Activated CD4-positive, alpha-beta T cell treated with anti-CD3 and anti-CD28 coated beads, Interleukin-2, Interleukin-6, amounts not matched to agents 100 ng/mL and 50 ng/mL, durations not matched to agents 16 hours and 8 hours (primary cell): ENCODE measurements at places on chromosomes 5 and 9.

GRCh38 chr5:35828082-35828598 lies 28.6 kb upstream of the IL7R start:
- peak; percentile 52 for DNase-seq

DNA sequence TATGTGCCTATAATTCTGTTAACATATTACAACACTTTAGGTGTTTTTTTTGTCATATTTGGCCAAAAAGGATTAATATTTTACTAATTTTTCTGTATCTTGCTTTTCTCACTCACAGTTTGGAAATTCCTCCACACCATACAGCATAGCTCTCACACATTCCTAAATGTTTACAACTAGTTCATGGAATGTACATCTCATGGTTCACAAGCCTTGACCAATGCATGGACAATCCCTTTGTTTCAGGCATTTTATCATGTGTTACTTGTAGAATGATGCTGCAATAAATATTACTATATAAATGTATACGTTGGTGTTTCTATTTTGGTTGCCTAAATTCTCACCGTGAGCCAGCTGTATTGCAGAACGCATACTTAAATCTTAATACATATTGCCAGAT lies 80.5 kb upstream of the SPATA31C2 start:
- no peak for DNase-seq

DNA sequence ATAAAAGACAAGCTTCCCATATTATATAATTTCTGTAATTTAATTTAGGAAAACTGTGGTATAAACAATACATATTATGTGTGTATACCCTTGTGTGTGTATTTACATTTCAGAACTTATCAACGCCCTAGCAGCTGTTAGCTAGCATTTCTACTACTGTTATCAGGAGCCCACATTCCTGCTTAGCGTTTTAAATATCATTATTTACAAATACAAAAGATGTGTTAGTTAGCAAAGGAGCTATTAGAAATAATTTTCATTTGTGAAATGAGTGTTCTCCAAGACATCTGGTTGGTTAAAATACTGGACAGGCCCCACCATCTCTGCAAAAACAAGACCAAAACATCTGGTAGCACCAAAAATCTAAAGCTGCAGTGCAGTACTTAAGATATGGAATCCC lies 48.0 kb downstream of the EPB41L4A start:
- no peak for DNase-seq

DNA sequence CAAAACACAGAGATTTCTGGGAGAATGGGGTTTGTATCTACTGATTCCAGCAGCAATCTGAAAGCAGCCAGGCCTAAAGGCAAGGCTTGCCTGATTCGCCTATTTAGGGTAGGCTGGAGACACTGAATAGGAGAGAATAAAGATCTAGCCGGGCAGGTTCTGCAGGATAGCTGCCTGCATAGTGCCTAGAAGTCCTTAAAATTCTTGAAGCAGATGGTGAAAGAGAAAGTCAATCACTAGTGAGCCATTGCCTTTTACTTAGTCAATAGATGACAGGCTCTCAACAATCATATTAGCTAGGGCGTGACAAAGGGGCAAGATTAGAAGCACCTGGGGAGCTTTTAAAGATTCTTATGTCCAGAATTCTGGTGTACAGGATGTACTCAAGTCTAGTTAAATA lies 522.7 kb downstream of the HTR1A start:
- no peak for DNase-seq

GRCh38 chr5:106454651-106455415 lies 1215.9 kb downstream of the EFNA5 start:
- no peak for DNase-seq

DNA sequence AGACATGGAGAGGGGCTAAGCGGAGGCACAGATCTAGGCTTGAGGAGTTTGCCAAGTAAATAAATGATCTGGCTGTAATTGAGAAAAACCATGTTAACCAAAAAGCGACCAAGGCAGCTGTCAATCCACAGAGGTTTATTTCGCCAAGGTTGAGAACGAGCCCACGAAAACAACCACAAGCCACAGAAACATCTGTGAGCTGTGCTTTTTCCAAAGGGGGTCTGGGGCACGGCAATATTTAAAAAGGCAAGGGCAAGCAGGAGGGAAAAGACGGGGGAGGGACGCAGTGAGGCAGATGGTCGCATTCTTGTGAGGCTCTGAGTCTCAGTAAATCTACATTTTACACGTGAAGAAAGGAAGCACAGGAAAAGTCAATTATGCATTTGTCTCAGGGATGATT lies 25.4 kb downstream of the CCT5 start:
- no peak for DNase-seq

DNA sequence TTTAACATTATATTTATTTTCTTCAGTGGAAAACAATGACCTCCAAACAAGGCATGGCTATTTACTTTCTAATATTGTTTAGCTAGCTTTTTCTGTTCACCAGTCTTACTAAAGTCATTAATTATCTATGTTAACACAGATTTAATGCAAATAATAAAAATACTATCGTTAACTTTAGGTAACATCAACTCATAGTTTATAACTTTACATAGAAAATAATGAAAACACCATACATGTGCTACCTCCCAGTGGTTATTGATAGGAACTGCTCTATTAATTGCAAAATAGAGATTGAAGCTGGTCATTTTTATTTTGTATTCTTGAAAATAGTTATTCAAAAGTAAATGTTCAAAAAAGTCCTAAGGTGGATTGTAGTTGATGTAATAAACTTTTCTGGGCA lies 78.3 kb upstream of the HCN1 start:
- no peak for DNase-seq

DNA sequence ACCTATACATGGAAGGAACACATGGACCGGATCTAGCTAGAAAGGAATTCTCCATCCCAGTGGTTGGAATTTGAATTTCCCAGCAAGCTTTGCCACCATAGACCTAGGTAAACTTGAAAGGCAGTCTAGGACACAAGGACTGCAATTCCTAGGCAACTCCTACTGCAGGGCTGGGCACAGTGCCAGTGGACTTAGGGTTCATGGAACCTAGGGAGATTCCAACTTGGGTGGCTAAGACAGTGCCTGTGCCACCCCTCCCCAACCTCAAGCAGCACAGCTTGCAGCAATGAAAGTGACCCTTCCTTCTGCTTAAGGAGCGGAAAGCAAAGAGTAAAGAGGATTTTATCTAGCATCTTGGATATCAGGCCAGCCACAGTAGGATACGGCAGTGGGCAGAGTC lies 663.3 kb downstream of the ELAVL2 start:
- no peak for DNase-seq

DNA sequence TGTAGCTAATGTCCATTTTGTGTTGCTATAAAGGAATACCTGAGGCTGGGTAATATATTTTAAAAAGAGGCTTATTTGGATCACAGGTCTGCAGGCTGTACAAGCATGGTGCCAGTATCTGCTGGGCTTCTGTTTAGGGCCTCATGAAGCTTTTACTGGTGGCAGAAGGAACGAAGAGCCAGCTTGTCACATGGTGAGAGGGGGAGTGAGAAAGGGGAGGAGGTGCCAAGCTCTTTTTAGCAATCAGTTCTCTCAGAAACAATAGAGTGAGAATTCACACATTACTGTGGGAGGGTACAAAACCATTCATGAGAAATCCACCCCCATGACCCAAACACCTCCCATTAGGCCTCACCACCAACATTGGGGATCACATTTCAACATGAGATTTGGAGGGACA lies 340.9 kb downstream of the RASEF start:
- no peak for DNase-seq
